Fibroblast of upper back skin (primary cell): ENCODE measurements at places on chromosomes 4 and X.

DNA sequence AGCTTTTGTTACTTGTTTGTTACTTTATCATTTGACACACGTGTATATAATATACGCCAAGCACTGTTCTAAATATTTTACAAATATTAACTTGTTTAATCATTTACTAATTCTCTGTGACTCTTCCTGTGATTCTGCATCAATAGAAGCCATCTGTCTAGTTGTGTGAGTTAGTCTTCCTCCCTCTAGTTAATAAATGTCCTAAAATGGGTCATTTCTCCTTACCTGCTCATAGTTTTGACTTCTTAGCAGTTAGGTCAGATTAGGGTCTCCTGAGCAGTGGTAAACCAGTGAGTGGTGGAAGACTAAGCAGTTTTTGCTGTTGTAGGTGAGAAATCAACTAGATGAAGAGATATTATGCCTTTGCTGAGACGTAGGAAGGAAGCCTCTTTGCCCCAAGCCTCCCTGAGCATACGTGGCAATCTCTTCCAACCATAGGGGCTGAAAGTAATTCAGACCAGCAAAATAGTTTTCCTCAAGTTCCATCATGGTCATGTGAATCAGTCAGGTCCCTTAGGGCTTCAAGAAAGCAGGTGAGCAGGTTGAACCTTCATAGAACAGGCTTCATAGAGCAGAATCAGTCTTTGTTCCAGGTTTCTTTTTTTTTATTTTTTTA, 38.7 kb upstream of the THOC2 start:
- no peak for DNase-seq

DNA sequence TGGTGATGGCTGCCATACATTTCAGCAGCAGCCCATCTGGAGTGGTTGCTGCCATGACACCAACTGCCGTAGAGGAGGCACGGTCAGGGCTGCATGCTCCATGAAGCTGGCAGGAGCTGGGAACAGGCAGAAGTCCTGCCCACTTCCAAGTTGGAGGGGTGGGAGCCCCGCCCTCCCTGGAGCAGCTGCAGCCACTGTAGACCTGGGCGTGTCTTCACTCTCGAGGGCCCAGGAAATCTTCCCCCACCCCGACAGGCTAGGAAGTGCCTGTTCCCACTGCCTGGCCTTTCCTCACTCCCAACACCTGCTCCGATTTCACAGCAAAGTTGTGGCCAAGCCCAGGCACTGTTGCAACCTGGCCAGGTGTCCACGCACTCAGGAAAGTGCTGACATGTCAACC, 42.3 kb downstream of the NALF2 start:
- DNase-seq, result no peak

DNA sequence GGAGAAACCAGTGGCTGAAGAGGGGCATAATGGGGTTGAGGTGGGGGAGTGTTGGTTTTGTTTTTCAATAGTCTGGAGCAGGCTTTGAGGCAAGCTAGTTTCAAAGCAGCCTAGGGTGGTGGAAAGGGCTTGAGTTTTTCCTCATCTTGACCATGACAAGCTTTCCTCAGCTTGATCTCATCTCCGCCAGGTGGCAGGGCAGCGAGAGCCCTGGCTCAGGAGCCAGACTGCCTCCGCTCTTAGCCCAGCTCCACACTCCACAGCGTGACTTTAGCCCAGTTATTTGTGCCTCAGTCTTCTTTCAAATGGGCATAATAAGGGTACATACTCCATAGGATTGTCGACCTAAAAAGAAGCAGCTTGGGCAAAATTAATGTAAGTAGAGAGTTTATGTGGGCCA, 29.9 kb upstream of the SOWAHD start:
- DNase-seq, result no peak

DNA sequence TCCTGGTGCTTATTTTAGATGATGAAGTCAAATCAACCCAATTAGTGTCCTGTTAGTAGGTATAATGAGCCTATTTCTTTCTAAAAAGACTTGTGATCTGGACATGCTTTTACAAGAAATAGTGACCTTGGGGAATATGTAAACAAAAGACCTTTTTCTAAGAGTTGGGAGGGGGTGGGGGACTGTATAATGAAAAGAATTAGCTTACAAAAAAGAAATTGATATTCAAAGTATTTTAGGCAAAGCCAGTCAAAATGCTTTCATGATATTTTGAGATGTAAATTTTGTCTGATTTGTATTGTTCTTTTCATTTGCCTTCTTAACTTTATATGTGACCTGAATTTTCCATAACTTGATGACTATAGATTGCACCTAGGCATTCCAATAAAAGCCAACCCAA, 114.6 kb downstream of the DCTD start:
- no peak for DNase-seq

DNA sequence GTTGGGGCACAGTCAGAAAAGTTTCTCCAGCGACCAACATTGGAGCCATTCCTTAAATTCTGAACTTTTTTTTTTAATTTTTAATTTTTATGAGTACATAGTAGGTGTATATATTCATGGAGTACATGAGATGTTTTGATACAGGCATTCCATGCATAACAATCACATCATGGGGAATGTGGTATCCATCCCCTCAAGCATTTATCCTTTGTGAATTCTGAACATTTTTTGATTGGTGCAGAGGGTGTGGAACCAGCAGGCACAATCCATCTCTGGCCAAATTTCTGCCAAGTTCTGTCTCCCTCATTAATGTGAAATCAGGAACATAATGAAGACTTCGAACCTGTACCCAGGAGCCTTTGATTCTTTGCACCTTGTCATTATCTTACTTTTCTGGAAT, 267.0 kb downstream of the FRMPD4 start:
- DNase-seq, result no peak

DNA sequence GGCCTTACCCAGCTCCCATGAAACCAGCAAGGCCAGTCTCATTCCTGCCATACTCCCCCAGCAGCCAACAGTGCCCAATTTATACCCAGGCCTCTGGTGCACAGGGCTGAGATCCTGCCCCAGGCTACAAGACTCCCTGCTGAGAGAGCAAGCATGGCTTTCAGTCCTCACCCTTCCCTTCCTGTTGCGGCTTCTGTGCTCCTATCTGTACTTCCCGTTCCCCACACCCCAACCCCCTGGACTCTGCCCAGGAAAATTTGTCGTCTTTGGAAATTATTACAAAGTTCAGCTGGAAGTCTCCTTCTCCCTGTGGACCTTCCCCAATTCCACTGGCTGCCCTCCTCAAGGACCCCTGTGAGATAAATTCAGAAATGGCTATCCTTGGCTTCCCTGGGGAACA, 84.1 kb upstream of the GK2 start:
- DNase-seq, result no peak

GRCh38 chrX:2692221-2693112, 1.4 kb downstream of the CD99 start:
- DNase-seq, result peak; percentile 61

GRCh38 chr4:113646442-113646822, 115.1 kb downstream of the CAMK2D start:
- peak; percentile 36 for DNase-seq

DNA sequence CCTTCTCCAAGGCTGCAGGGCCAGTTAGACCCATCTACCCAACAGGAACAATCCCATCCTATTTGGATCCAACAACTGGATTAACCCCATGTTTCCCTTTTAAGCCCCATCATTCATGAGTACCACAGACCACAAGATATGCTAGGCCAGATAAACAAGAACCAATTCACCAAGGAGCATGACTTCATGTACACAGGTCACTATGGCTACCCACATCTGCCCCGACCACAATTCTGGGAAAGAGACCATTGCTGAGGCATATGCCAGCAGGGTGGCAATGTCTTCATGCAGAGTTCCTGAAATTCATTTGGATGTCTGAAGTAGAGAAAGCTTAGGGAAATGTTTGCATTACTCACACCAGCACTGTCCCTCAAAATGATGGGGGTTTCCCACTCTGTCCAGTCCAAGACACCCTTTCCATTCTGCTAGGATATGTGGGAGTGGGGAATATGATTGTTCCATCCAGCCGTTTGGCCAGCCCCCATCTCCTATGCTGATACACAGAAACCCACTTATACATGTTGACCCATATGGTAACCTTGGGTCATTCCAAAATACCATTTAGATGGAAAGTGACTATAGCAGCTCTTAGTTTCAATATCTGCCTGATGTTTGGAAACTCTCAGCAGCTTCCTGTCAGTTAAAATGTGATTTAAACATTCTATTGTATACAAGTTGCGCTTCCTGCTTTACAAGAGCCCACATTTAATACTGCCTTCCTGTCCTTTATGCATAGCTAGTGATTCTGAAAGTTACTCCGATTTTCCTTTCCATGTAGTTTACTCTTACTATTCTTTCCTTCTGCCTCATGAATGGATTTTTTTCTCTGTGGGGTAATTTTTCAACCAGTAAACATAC, 129.0 kb downstream of the AMMECR1 start:
- no peak for DNase-seq

- no peak for DNase-seq
These were observed 212.6 kb downstream of the DMD start for GRCh38 chrX:32998776-32999175.

DNA sequence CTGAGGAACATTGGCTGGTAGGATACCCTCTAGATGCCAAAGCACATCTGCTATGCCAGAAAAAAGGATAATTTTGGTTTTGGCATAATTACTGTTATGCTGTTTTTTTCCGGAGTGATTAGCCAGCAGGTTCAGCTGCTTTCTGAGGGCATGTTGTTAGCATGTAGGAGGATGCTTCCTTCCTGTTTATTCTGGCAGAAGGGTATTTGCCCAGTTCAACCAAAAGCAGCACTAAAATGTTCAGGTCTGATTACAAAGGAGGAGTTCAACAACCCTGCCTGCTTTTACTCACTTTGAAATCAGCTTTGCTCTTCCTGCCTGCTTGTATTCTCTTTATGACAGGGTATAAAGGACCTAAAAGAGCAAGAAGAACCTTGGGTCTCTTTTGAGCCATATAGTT, 21.9 kb downstream of the ERCC6L start:
- no peak for DNase-seq

- DNase-seq, result peak; percentile 76
These were observed 26.1 kb downstream of the LAMTOR3 start for GRCh38 chr4:99868126-99868596.

DNA sequence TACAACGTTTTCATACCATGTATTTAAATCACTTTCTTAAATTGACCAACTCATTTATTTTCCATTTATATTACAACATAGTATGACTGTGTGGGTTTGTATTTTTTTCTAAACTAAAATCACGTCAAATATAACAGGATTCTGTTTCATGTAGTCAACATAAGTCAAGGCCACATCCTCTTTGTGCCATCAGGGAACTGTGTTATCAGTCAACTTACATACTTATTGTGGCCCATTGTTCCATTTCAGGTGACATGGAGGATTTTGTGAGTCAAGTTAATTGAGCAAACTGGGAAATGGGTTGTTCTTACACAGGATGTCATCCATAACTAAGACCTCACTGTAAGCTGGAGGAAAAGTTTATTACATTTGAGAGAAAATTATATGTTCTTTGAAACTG, 35.9 kb downstream of the STK26 start:
- no peak for DNase-seq

DNA sequence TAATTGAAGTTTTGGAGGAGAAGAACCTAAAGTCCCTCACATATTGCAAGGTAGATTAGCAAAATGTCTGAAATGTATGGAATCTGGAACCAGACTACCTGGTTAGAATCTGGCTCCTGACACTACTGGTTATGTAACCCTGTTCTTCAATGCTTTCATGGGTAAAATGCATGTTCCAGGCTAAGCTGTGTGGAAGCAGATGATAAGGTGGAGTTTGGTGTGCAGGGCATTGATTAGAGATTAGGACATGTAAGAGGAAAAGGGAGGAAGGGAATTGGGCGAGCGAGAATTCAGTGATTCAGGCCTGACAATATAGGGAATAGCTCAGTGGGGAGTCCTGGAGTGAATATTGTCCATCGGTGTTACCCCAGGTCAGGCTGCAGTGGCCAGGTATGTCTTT, 165.8 kb upstream of the SFRP2 start:
- no peak for DNase-seq

DNA sequence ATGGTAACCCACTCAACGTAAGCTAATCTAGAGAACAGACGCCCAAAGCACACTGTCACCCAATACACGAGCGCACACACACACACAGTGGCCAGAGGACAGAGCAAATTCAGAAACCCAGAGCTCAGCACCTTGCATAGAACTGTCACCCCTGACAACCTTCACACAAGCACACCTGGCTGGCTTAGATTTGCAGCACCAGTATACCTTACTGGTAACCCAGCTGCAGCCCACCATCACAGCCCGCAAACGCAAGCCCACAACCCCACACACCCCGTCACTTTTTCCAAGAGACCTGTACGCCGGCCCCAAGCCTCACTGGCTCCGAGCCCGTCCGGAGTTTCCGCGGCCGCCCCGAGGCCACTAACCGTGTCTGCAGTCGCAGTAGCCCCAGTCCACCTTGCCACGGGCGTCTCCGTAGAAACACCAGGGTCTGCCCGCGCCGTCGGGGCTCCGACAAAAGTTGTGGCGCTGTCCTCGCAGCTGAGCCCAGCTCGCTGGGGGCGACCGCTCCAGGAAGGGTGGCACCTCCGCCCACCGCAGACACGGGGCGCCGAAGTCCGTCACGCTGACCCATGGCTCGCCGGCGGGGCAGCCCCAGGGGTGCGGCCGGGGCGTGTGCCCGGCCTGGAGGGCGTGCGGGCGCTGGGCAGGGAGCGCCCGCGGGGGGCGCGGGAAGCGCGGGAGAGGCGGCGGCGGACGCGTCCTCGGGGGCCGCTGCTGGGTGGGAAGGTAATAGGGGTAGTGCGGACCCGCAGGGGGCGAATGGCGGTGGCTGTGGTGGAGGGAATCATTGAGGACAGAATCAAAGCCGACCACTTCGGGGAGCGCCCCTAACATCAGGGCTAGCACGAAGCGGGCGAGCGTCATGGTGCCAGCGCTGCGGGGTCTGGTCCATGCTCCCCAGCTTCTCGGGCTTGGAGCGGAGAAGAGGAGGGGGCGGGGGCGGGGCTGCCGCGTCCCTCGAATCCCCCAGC, 664 bp downstream of the PRSS12 start:
- DNase-seq, result peak; percentile 25

- no peak for DNase-seq
These were observed 81.3 kb downstream of the STIM2 start for GRCh38 chr4:26941951-26942350.

DNA sequence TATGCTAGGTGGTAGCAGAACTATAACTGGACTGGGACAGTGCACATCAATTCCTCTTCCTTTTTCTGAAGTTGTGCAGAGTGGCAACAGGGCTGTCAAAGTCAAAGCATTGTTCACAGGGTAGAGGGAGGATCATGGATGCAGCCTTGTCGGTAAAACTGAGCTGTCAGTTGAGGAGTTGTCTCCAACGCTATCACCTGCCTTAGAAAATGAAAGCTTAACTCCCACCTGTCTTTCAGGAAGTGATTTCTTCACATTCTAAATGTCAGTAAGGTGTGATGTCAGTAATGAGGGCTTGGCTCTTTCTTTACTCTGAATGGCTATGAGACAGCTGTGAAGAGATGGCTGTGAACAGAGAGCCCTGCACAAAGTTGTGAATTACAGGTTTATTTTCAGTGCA, 66.4 kb upstream of the BANK1 start:
- DNase-seq, result no peak

DNA sequence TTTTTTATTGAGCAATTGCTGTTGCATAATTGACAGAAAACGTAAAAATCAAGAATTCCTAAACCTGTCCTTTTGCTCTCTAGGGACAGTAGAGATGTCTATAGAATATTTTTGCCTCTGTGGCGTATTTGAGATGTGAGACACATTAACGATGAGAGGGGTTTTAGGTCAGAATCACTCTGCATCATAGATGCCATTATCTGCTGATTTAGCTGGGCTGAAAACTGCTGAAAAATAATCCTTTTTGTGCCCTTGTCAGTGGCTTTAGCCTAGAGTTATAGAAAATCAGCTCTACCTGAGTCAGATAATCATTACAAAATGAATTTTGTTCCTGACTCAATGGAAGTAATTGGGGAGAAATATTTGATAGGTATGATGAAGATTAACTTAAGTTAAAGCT, 767.8 kb upstream of the TENM3 start:
- DNase-seq, result no peak
